ENCODE measurements at places on chromosomes 3 and 15. TPM values are rescaled to one million over a fixed set of nuclear protein-coding genes. Genes with fewer than 3 reads are reported as not detected.
A peak's percentile ranks its signal among the peaks of the same experiment; 100 is the strongest.

GRCh38 chr3:185763347-185764005 lies 61.4 kb downstream of the IGF2BP2 start:
- no peak for DNase-seq
- no peaks in the 10 kb centered on the region for H3K4me1 ChIP-seq
- H3K36me3 ChIP-seq = no peaks in the 10 kb centered on the region
- H3K4me3 ChIP-seq = no peak overlapping the region

DNA sequence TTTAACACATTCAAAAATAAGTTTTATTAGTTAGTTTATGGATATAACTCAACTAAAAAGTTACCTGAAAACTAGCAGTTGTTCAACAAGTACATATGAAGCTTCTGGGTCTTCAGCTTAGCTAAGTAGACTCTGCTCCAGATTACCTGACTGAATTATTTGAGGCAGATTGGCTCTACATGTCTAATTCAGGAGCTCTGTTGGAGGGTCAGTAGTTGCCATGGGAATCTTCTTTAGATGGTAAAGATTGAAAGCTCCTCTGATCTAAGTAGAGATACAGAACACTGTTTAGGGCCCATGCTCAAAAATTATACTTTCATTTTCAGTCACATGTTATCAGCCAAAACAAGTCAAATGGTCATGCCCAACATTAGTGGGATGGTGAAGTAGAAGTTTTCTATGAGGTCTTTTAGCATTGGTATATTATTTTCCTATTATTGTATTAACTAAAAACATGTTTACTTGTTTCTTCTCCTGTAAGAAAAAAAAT lies 1476.9 kb downstream of the OTOL1 start:
- no peaks in the 10 kb centered on the region for H3K36me3 ChIP-seq
- no peaks in the 10 kb centered on the region for H3K4me1 ChIP-seq
- no peaks in the 10 kb centered on the region for H3K27me3 ChIP-seq
- DNase-seq = no peak
- no peak overlapping the region for H3K4me3 ChIP-seq

DNA sequence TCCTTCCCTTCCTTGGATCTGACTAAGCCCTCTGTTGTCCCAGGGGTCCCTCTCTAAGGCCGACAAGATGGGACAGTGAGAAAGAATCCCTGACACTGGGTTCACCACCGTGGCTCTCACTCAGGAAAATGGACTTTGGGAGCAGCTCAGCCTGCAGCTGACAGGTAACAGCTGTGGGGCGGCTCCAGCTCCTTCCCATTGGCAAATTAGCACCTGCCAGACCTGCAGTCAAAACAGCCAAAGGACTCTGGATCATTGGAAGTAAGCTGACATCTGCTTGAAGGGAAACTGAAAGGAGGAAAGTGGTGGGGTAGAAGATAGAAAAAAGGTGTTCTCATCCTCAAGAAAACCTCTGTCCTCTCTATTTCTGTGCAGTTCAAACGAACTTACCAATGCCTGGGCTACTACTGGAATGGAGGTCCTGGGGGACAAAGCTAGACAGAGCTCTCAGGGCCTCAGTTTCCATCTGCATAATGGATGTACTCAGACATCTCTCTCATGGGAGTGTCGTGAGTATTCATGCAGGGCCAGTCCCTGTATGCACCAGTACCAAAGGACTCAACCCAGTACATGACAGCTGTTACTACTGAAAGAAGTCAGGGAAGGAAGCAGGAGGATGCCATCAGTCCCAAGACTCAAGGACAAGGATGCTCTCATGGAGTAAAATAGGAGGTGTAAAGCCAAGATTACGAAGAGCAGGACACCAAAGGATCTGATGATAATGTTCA lies 53.6 kb upstream of the DCLK3 start:
- no peak overlapping the region for H3K27ac ChIP-seq
- H3K27me3 ChIP-seq = no peaks in the 10 kb centered on the region
- peaks cover 6% of the 10 kb centered on the region for H3K36me3 ChIP-seq
- H3K4me1 ChIP-seq = no peaks in the 10 kb centered on the region

ITIH1 gene
- not detected for total RNA-seq

- no peak overlapping the region for H3K4me3 ChIP-seq
- peaks cover 8% of the 10 kb centered on the region for H3K4me1 ChIP-seq
- no peak overlapping the region for H3K27ac ChIP-seq
- no peak for DNase-seq
Observed at GRCh38 chr15:82292271-82292670, 29.7 kb downstream of the SAXO2 start.

GRCh38 chr3:97613139-97613538 lies 151.4 kb upstream of the ARL6 start:
- DNase-seq = no peak
- H3K36me3 ChIP-seq = no peaks in the 10 kb centered on the region
- no peak overlapping the region for H3K27ac ChIP-seq
- H3K4me3 ChIP-seq = no peak overlapping the region
- H3K4me1 ChIP-seq = no peaks in the 10 kb centered on the region

DNA sequence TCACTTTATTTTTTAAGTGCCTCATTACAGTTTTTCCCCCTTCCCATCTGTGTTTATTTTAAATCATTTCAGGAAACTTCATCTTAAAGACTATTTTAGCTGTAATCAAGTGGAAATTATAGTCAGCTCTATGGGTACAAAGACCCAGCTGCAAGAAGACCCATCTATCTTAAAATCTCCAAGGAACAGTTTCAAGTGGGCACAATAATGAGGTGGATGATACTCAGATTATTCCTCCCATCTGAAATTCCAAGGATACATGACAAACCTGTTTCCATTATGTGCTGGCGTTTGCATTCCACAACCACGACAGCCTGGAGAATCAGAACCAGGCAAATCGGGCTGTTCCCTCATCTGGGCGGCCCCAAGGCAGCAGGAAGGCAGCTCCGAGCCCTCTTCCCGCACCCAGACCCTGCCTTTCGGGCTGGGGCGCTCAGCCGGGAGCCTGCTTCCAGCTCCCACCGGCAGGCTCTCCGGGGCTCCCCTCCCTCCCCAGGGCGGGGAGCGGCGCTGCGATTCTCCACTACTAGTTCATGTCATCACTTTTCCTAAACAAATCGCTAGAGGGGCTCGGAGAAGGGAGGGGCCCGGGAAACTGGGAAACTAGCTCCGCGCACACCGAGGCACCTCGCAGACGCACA lies at the start of gene MGLL:
Gene MGLL, minus strand, starts transcription at position 475 of the 641 bp plus-strand sequence. Its CDS starts 197 bp downstream, at position 278.
- no peak within 1 kb of the TSS for H3K27ac ChIP-seq
- H3K36me3 ChIP-seq = no peaks in the 10 kb centered on the region
- H3K4me1 ChIP-seq = no peaks in the 10 kb centered on the region
- no peak for DNase-seq

DNA sequence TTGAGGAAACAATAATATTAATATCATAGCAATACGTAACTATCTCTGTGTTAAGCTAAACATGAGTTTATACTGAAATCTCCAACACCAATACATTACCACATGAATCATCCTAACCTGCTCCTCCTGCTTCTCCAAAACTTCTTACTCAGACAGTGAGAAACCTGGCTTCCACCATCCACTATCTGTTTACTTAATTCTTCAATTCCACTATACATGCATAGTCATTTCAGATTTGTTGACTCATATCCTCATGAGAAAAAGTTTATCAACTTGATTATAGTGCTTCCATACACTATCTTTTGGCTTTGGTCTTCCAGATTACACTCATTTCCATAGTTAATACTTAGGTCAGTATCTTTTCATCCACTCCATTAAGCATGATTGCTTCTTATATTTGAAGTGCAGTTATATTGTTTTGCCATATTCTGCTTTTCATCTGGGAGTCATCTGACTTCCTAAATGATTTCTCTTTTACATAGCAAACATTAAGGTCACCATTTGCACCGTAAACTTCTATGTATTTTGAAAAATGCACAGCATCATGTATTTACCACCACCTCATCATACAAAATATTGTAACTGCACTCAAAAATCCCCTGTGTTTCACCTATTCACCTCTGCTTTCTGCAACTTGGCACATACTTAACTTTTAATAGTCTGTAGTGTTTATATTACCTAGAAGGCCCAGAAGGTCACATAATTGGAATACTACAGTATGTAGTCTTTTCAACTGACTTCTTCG lies 970.6 kb downstream of the DIPK2A start:
- no peaks in the 10 kb centered on the region for H3K4me1 ChIP-seq
- no peak overlapping the region for H3K4me3 ChIP-seq
- no peaks in the 10 kb centered on the region for H3K27me3 ChIP-seq
- no peak overlapping the region for H3K27ac ChIP-seq
- H3K36me3 ChIP-seq = no peaks in the 10 kb centered on the region
- no peak for DNase-seq

CHL1 gene
- total RNA-seq = not detected

GRCh38 chr15:57253082-57253481 lies 123.2 kb upstream of the CGNL1 start:
- H3K27me3 ChIP-seq = no peaks in the 10 kb centered on the region
- H3K36me3 ChIP-seq = peaks cover 5% of the 10 kb centered on the region
- no peak overlapping the region for H3K4me3 ChIP-seq
- H3K27ac ChIP-seq = no peak overlapping the region
- H3K4me1 ChIP-seq = no peaks in the 10 kb centered on the region
- DNase-seq = no peak

MOBP gene
- not detected for total RNA-seq

GRCh38 chr3:139538733-139539132 lies 809 bp downstream of the RBP1 start:
- H3K4me1 ChIP-seq = no peaks in the 10 kb centered on the region
- no peak for DNase-seq
- peaks cover 5% of the 10 kb centered on the region for H3K27me3 ChIP-seq
- H3K36me3 ChIP-seq = no peaks in the 10 kb centered on the region

GRCh38 chr3:29324180-29324651 lies 43.3 kb downstream of the RBMS3 start:
- no peak overlapping the region for H3K27ac ChIP-seq
- no peaks in the 10 kb centered on the region for H3K27me3 ChIP-seq
- no peaks in the 10 kb centered on the region for H3K4me1 ChIP-seq
- no peak for DNase-seq

- H3K4me3 ChIP-seq = peak overlapping the region; percentile 25
- no peaks in the 10 kb centered on the region for H3K36me3 ChIP-seq
- H3K27ac ChIP-seq = peak overlapping the region; percentile 43
- peaks cover 60% of the 10 kb centered on the region for H3K4me1 ChIP-seq
Observed at GRCh38 chr15:59794229-59794886, 105.2 kb upstream of the BNIP2 start.

DNA sequence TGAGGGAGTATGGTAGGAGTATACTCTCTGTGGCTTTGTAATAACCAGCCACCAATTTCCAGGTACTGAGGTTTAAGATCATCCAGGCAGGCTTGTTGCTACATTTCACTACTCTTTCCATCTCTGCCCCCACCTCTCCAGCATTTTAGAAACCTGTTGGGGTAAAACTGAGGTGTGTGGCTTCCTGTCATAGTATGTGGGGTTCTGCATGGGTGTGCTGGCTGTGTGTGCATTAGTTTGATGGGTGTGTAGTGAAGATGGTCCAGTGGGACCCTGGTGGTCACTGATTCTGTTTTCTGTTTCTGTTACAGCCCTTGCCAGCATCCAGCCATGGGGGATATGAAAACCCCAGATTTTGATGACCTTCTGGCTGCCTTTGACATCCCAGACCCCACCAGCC lies 34.0 kb downstream of the ZNF592 start:
- no peaks in the 10 kb centered on the region for H3K4me1 ChIP-seq
- no peak for DNase-seq
- no peaks in the 10 kb centered on the region for H3K27me3 ChIP-seq
- no peak overlapping the region for H3K4me3 ChIP-seq
- no peak overlapping the region for H3K27ac ChIP-seq

DNA sequence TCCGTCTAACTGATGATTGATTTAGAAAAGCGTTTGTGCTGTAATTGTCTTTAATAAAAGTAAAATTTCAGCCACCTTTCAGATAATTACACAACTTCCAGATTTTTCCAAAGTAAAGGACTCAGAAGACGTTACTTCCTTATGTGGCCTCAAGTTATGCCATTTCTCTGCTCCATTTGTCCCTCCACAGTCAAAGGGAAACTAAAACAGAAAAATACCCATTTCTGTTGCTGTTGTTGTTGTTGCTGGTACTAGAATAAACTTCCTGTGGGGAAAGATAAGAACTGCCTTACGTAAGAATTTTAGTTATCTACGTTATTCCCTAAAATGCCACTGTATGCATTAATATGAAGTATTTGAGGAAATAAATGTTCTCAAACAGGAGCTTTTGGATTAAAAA lies 153.9 kb downstream of the P3H2 start:
- no peak for DNase-seq
- H3K27ac ChIP-seq = no peak overlapping the region
- H3K27me3 ChIP-seq = no peaks in the 10 kb centered on the region
- no peaks in the 10 kb centered on the region for H3K4me1 ChIP-seq
- H3K36me3 ChIP-seq = no peaks in the 10 kb centered on the region

DNA sequence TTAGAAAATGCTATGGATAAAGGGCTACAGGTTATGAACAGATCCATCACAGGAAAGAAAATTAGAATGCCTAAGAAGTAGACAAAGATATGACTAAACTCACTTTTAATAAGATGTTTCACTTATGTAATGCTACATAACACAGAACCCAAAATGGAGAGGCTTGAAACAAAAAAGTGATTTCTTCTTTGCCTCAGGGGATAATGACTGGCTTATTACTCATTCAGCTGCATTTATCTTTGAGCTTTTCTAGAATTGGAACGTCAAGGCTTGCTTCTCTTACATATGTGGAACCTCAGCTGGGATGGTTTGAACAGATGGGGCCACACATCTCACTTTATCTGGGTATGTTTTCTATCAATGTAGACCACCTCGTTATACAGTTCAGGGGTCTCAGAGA lies 120.6 kb upstream of the EPHA3 start:
- no peak for DNase-seq
- H3K4me3 ChIP-seq = no peak overlapping the region
- no peak overlapping the region for H3K27ac ChIP-seq
- H3K27me3 ChIP-seq = no peaks in the 10 kb centered on the region
- H3K36me3 ChIP-seq = no peaks in the 10 kb centered on the region
- H3K4me1 ChIP-seq = no peaks in the 10 kb centered on the region

DNA sequence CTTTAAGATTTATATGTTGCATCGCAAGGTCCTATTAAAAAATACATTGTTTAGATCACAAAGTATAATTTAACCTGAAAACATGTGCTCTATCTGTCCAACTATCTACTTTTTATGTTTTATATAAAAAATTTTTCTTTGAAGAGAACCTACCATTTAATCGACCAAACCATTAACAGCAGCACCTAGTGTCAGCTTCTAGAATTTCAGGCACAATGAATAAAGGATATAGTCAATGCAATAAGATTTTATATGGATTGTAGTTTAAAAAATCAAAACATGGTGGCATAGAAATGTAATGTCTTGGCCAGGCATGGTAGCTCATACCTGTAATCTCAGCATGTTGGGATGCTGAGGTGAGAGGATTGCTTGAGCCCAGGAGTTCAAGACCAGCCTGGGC lies 313.7 kb downstream of the GAP43 start:
- no peak overlapping the region for H3K4me3 ChIP-seq
- DNase-seq = no peak
- no peaks in the 10 kb centered on the region for H3K36me3 ChIP-seq
